ENCODE measurements at places on chromosomes 4 and X.

- DNase-seq: no peak
Measured at GRCh38 chr4:36081185-36081584, 163.1 kb downstream of the ARAP2 start.

DNA sequence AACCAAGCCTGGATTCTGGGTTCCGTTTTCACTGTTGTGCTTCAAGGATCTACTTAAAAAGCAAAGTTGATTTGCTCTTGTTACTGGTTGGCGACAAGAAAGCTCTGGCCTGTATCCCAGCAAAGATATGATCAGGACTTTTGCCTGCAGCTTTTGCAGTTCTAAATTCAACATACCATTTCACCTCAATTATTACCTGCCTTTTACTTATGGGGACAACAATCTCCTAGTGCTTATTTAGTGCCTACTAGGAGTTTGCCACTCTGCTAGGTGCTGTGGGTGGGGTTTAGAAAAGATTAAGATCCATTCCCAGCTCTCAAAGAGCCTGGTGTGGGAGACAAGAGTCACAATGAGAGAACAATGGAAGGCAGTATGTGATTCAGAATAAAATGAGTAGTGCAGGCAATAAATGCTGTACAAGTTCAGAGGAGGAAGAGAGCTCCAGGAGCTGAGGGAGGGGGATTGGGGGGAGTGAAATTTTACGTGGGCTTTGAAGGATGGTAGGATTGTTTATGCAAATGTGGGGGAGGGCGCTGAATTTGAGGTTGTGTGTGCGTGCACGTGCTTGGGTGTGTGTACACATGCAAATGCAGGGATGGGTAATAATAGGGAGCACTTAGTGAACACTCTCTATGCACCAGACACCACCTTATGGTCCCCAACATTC is 5.0 kb upstream of the TMEM164 start:
- DNase-seq: no peak

GRCh38 chrX:130339408-130340222 is at the start of gene SLC25A14:
TSS of gene SLC25A14 (plus strand) at chrX:130339919. CDS start at chrX:130340279, 360 bp downstream.
- DNase-seq: peak; percentile 85

GRCh38 chr4:18041114-18041513 is 19.6 kb upstream of the LCORL start:
- DNase-seq: no peak

GRCh38 chr4:183300655-183301054 is 19.4 kb downstream of the CLDN22 start:
- DNase-seq: no peak

DNA sequence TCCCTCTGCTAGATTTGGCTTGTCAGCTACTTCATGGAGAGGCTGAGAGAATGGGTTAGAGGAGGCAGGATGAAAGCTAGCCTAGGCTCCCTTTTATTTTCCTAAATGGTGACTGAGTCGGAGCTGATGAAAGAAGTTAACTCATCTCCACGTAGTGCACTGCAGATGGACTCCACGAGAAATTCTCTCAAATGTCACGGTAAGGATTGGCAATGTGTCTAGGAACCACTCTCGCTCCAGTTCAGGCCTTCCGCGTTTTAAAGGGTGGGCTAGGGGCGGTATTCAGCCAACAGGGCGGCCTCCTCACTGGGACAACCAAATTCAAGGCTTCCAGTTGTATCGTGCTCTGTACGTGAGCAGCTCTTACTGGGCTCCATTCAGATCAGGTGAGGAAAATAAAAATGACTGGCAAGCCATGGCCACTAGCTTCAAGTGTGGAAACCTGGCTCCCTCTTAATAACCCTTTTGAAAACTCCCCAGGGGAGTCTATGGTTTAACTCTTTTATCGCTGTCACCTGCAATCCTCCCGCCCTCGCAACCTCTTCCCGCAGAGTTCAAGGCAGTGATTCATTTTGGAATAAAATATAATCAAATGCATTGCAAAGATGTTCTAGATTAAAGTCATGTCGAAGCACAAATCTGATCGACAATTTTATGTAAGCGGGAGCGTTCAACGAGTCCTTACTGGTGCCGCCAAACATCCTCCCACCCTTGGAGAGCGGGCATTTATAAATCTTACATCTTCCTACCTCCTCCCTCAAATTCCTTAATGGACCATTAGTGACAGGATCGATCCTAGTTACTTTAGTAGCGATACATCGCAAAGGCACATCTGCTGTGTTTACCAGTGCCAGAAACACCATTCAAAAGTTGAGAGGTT is 1.2 kb downstream of the SPOCK3 start:
- DNase-seq: no peak

- DNase-seq: no peak
Measured at GRCh38 chrX:155871934-155872333, 9.2 kb upstream of the VAMP7 start.

DNA sequence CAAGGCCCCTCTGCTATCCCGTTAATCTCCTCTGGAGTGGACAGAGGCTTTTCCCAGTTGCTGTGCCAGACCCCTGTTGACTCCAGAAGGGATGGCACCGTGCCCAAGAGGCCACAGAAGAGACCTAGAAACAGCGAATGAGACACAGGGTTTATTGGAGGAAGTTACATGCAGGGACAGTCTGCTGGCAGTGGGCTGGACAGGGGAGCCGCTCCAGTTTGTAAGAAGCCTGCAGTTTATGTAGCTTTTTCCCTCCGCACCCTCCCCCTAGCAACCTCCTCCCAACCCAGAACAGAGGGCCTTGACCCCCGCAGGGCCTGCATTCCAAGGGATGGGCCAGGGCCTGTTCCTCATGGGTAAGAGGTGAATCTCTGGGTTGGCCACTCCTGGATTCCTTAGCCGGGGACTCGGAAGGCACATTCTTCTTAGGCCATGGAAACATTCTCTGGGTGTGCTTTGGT is 216.8 kb upstream of the PSAPL1 start:
- DNase-seq: no peak

GRCh38 chr4:138871555-138871875 is 144.1 kb upstream of the NOCT start:
- DNase-seq: no peak

DNA sequence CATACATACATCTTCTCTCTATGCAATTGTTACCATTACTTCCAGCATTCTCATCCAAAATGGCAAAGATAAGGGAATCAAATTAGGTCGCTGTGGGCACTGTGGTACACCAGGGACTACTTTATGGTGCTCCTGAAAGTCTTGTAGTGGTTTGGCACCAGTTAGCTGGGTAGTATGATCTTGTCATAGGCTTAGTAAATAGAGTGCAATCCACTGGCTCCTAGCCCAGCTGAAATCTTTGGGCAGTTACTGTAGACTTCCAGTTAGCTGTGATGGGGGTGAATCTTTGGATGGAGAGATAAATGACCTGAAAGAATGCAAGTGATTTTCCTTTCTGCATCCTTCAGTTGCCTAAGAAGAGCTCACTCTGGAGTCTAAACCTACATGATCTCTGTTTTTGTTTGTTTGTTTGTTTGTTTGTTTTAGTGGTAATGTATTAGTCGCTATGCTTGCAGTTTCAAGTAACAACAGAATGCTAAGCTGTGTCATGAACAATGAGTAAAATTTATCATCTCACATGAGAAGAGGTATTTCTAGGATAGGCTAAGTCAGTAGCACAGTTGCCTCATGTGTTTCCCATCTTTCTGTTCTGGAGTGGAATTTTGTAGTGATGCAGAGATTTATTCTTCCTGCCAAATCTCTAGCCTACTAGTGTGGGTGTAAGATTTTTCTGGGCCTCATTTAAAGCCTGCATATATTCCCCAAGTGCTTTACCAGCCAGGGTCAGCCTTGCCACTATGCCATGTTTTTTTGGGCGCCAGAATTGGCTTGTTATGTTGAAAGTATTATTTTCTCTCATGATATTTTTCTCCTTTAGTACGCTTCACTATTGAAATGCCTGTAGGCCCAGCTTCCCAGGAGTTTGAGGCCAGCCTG is 24.2 kb downstream of the HERC3 start:
- DNase-seq: no peak

DNA sequence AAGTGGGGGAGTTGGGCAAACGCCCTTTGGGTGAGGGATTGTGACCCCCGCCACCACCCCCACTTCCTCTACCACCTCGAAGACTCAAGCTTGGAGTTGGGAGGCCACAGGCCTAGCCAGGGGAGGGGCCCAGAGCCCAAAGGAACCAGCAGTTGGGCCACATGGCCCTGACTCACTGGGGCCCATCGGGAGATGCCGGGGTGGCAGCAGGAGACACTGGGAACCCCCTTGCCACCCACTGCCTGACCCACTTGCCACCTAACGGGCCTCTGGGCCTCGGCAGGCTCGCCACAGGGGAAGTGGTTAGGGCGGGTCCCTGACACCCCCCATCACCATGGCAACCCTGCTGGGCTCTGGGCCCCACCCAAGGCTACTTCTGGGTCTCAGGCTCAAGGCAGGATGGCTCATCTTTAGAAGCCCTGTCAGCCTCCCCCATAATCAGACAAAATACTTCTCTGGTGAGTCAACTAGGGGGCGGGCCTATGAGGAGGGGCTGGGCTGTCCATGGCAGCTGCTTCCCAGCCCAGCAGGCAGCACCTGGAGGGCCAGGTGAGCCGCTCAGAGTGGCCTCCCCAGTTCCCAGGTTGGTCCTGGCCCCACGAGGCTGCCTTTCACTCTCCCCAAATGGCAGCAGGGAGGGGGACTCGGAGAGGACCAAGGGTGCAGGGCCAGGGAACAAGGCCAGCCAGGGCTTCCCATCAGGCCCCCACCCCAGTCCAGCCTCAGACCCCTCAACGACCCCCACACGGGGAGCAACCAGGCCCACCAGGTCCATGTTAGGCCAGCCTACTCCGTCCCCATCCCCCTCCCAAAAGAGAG is 5.6 kb downstream of the FLNA start:
- DNase-seq: peak; percentile 67

DNA sequence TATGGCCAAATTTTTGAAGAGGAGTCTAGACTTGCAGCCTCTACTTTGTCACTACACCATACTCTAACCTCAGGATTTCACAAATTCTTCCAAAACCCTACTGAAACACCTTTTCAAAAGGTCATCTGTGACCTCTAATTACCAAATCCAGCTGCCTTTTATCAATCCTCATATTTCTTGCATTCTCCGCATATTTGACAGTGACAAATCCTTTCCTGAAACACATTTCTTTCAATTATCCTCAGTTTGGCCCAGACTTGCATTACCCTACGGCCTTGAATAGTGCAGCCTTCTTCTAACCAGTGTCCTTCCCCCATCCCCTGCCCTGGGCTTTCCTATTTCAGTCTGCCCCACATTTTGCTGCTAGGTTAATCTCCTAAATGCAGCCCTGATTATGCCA is 25.5 kb downstream of the MID2 start:
- DNase-seq: no peak

DNA sequence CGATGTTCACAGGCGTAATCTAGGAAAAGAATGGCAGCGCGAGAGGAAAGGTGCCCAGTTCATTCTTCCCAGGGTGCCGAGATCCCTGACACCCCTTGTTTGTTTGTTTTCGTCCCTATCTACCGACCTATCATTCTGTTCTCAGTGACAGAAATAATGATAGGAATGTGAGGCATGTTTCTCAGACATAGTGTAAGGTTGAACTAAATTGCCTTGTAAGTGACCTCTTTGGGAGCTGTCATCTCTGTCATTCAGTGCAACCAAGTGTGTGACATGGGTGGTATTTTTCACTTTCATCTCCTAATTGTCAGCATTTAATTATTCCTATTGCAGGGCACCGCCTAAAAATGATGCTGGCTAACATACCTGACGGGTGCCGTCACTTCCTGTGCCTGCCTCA is 24.4 kb downstream of the CLDN22 start:
- DNase-seq: no peak

DNA sequence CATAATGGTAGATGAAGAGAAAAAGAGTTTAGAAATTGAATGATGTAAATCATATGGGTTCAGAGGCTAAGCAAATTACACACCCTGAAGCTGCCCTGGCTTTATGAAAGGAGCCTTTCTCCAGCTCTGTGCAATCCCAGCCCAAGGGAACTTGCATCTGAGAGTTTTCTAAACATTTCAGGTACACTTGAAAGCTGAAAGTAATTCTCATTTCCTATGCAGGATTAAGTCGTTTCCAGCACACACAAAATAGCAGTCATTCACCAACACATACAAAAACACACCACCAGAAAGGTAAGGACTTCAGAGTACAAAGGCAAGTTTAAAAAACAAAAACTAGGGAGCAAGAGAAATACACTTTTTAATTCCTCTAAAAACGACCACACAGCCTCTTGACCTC is 1.7 kb downstream of the PDGFC start:
- DNase-seq: no peak

DNA sequence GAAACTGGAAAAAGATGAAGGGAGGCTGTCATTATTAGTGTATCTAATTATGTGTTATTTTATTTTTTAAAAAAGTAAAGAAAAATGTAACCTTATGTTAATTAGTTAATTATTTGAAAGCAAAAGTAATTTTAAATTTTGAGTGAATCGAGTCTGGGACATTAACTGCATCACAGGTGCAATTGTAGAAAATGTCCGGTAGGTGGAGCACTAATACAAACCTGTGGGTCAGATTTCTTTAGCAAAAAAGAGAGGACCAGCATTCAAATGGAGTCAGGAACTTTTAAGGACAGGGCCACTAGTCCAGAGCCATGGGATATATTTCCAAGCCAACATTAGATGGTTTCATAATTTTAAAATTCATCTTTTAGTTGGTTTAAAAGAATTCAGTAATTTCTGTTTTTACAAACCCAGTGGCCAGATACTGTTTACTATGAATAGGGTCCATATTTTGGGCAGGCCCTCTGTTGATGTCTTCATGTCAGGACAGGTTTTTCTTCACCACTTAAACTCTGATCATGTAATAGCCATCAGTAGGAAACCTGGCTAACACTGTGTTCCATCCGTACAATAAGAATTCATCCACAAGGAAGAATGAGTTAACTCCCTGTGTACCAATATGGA is 27.2 kb downstream of the BST1 start:
- DNase-seq: no peak

DNA sequence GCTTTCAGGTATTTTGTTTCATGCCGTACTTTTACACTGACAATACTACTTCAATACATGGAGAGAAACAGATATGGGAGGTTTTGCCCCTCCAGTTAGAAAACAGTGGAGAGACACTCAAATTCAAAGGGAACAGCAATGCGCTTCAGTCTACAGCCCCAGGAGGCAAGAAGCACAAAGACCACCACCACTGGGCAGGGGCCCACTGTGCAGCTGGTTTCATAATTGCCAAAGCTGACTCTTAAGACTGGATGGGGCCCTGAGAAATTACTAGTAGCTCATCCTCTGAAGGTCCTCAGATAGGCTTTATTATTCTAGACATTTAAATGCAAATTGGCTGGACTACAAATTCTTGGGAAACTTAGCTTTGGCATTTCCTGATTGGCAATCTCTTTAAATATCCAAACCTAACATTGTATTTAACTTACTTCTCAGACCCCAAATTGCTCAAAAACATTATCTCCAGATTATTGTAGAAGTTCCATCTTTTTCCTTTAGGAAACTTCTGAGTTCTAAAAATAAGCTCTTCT is 85.9 kb upstream of the GPR34 start:
- DNase-seq: no peak

GRCh38 chrX:103376118-103376978 is at the start of gene BEX3:
TSS of gene BEX3 (plus strand) at chrX:103376538. CDS start at chrX:103377522, 984 bp downstream.
- peak; percentile 83 for DNase-seq

DNA sequence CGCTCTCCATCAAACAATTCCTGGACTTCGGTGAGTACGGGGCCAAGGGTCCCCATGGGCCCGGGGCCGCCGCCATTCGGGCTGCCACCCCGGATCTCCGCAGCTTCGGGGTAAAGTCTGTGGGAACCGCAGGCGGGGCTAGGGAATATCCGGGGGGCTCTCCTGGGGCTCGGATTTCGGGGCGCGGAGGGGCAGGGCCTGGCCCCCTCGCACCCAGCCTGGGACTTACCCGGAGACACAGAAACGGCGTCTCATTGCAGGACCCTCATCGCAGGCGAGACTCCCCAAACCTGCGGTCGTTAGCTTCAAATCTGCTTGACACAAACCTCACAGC is 413 bp downstream of the PDK3 start:
- no peak for DNase-seq

- DNase-seq: no peak
Measured at GRCh38 chr4:39319676-39320075, 46.5 kb downstream of the RFC1 start.
